Spleen (tissue), 13 donors: ENCODE measurements at places on chromosomes 16 and 17. TPM values are rescaled to one million over a fixed set of nuclear protein-coding genes. Genes with fewer than 3 reads are reported as not detected.

The CDH5 gene
- total RNA-seq: 60.6 TPM

The TRIM37 gene
- 15.7 TPM for total RNA-seq

The CCDC47 gene
- total RNA-seq: 51.3 TPM

The NT5M gene
- total RNA-seq: 1.9 TPM

The KCNJ16 gene
- total RNA-seq: 2.1 TPM

The KRTAP4-6 gene
- not detected for total RNA-seq
